Activated CD4-positive, alpha-beta T cell treated with anti-CD3 and anti-CD28 coated beads for 24 hours (primary cell): ENCODE measurements at places on chromosomes 11 and 22.

- no peak for DNase-seq
Observed at GRCh38 chr22:48476577-48476976, 1351.1 kb downstream of the BRD1 start.

GRCh38 chr22:46063846-46064227 is 86.5 kb upstream of the PPARA start:
- no peak for DNase-seq

DNA sequence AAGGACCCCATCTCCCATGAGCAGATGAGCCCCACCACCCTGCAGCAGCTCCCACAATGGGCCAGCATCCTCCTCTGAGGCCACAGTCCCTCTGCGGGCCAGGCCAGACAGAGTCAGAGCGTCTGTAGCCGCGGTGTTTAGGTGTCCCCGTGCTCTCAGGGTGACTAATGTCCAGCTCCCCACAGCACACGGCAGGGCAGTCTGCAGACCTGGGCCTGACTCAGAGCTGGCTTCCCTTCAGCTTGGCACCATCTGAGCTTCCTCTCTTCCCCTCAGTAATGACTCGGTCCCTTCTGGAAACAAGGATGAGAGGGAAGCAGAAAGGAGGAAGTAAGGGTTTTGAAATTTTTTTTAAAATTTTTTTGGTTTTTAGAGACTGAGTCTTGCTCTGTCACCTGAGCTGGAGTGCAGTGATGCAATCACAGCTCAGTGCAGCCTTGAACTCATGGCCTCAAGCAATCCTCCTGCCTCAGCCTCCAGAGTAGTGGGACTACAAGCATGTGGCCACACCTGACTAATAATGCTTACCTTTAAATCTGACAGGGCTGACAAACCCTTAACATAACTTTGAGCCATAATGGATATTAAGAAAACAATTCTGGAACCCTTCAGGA is 28.5 kb downstream of the LRRC74B start:
- DNase-seq, result no peak

DNA sequence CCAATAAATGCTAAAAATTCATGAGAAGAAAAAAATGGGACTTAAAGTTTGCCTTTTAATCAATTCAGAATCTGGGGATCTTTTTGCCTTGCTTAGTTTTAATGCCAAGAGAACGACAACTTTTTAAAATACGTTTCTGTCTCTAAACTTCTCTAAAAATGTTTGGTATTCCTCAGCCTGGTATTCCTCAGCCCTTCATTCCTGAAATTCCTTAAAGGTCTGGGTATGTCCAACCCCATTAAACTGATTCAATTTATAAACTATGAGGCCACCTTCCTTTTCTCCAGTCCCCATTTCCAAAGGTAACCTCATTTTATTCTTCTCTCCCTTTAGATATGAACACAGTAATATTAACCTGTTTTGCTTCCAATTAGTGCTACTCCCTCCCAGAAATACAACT is 16.6 kb downstream of the POLA2 start:
- DNase-seq, result no peak

DNA sequence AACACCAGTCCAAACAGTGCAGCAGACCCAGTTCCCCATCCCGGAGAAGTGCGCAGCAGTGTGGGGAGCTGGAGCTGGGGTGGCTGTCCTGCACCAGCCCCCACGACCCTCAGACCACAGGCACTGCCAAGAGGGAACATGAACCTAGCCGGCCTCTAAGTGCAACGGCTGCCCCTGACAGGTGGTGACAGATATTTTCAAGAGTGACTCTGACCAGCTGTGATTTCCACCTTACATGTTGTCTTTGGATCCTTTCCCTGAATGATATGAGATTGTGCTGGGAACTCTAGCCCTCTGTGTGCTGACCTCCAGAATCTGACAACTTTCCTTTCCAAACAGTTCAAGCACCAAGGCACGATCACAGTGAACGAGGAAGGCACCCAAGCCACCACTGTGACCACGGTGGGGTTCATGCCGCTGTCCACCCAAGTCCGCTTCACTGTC is 12.6 kb downstream of the SERPIND1 start:
- no peak for DNase-seq

- no peak for DNase-seq
Observed at GRCh38 chr11:95891423-95892170, 32.3 kb downstream of the MTMR2 start.

- DNase-seq, result no peak
Observed at GRCh38 chr11:33866936-33867335, 24.9 kb downstream of the LMO2 start.

DNA sequence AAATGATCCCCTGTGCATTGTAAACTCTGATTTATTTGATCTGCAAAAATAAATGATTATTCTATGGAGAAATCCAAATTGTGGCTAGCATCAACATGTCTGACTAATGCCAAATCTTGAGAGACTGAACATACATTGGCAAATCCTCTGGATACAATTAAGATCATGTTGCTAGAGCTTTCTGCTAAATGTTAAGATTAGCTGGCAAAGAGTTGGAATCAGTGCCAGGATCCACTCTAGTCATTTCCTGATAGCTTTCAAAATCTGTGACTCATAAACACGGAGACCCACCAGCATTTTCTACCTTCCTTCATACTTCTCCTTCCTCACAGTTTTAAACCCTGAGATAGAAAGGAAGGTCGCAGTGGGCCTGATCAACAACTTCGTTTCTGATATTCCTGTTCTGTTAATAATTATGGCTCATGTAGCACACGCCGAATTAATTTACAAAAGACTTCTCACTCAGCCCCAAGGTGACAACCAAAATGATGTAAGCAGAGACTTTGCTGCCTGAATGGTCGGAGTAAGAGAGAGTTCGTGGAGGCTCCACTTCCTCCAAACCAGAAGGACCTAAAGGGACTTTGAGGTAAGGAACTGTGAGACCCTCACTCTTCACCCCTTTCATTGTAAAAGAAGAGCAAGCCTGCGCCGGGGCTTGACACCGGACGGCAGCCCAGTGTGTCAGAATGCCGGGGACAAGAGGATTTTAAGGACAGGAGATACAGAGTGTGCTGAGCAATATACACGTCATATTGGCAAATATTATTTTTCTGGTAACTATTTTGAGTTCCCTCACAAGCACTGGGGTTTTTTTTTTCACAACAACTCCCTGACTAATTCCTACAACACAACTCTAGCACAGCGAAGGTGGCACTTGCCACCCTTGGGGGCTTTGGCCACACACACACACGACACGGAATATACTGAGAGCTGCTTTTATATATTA is 42.0 kb downstream of the SERPINH1 start:
- no peak for DNase-seq

DNA sequence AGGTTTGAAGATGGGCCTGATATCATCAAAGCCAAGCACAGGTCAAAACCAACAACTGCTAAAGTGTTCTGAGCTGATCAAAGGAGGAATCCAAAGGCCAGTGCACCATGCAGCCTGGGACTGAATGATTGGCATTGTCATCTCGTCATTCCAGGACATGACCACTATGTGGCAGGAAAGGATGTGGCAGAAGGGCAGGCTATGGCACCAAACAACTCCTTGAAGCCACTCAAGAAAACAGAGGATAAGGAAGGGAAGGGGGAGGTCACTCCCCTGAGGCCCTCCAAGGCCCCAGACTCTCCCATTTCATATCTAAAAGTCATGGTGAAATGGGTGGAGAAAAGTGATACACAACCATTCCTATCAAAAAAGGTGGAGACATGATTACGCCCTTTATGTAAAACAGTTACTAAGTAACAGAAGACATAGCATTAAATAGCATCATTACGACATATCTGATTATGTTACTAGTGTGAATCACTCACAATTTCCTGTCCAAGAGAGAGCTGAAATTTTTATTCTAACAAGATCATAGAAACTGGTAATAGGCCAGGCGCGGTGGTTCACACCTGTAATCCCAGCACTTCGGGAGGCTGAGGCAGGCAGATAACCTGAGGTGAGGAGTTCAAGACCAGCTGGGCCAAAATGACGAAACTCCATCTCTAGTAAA is 49.3 kb downstream of the AHNAK start:
- DNase-seq, result no peak

- DNase-seq, result no peak
Observed at GRCh38 chr22:35590634-35591295, 26.4 kb downstream of the MB start.
